ENCODE measurements at places on chromosomes 16 and 17.
A peak's percentile ranks its signal among the peaks of the same experiment; 100 is the strongest.

GRCh38 chr17:68435876-68436842, 21.1 kb downstream of the WIPI1 start:
- DNase-seq = peak; percentile 79

DNA sequence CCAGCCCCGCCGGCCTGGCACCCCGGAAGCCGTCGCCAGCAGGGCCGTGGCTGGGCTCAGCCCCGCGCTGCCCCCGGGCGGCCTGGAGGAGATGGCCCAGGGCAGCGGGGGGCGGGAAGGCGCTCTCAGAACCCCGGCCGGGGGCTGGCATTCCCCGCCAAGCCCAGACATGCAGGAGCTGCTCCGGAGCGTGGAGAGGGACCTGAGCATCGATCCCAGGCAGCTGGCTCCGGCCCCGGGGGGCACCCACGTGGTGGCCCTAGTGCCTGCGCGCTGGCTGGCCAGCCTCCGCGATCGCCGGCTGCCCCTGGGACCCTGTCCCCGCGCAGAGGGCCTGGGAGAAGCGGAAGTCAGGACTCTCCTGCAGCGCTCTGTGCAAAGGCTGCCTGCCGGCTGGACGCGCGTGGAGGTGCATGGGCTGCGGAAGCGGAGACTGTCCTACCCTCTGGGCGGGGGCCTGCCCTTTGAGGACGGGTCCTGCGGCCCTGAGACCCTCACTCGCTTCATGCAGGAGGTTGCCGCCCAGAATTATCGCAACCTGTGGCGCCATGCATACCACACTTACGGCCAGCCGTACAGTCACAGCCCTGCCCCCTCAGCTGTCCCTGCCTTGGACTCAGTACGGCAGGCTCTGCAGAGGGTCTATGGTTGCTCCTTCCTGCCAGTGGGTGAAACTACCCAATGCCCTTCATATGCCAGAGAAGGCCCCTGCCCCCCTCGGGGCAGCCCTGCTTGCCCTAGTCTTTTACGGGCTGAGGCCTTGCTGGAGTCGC, 551 bp downstream of the WDR81 start:
- DNase-seq = no peak

DNA sequence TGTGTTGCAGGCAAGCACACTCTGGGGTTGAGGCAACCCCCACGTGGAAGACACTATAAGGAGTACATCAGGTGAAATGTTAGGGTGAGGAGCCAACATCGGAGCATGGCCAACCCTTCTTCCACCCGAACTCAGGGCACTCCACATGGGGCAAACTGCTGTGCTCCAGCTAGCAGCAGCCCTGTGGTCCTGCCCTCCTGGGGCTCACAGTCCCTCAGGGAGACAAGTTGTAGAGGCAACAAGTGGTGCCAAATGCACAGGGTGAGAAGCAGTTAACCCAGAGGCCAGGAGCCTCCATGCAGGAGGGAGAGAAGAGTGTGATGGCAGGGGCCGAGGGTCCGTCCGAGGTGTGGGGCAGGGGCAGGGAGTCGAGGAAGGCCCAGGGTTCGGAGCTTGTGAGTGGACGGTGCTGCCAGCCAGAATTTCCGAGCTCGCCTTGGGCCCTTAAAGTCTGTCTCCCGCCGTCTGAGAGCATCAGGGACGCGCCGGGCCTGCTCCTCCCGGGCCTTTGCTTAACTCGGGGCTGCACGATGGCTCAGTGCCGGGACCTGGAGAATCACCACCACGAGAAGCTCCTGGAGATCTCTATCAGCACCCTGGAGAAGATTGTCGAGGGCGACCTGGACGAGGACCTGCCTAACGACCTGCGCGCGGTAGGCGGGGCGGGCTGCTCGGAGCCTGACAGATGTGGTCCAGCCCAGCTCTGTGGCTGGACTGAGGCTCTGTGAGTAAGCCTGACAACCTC, 32.3 kb downstream of the ATPAF2 start:
- no peak for DNase-seq

DNA sequence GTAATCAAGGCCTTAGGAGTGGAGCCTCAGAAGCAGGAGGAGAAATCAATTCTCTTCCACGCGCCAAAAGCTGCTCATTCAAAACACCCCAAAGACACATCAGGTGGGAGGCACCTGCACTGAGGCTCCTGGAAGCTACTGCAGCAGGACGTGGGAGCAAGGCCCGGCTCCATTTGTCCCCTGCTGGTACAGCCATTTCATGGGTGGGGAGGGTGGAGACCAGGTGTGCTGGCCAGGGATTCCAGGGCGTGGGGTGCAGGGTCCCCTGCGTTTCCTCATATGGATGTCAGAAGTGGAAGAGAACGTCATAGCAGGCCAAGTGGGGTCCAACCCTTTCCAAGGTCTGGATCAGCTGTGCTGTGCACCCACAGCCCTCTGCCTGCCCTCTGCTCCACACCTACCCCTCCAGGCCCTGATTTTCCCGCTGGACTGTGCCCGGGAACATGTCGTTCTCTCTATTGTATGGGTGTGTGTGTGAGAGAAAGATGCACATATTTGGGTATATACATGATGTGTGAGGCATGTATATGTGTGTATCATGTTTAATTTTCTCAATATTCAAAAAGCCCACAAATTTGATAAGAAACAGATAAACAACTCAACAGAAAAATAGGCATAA, 39.2 kb upstream of the CBX4 start:
- DNase-seq = no peak

DNA sequence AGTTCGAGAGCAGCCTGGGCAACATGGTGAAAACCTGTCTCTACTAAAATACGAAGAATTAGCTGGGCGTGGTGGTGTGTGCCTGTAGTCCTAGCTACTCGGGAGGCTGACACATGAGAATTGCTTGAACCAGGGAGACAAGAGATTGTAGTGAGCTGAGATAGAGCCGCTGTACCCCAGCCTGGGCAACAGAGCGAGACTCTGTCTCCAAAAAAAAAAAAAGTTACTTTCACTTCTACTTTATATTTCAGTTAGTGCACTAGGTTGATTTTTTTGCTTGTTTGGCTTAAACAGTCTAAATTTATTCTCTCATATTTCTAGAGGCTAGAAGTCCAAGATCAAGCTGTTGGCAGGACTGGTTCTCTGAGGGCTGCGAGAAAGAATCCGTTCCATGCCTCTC, 13.4 kb downstream of the CCDC102A start:
- no peak for DNase-seq

GRCh38 chr17:5378566-5379207, 40.8 kb downstream of the NUP88 start:
- DNase-seq = no peak

- DNase-seq = no peak
Measured at GRCh38 chr16:77403732-77404131, 31.1 kb downstream of the ADAMTS18 start.

DNA sequence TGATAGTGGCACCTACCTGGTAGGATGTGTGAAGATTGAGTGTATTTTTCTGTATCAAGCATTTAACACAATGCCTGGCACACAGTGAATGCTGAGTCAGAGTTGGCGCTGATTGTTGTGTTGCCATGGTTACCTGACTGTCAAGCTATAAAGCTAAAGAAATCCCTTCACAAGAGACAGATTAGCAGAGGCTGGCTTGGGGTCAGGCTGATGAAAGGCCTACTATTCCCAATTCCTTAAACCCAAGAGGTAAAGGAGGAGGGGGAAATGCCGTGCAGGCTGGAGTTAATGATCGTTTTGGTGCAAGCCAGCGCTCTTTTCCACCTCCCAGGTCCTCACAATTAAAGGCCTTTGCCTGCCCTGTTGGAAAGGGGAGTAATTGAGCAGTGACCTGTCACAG, 5.9 kb downstream of the CLEC19A start:
- DNase-seq = peak; percentile 58

Measured in COLO829 (cell line).